WTC11 (cell line): ENCODE measurements at places on chromosomes 5 and 9.

- no peak for DNase-seq
Observed at GRCh38 chr9:15485836-15486666, 24.7 kb downstream of the PSIP1 start.

GRCh38 chr9:108517651-108518365 lies 338.0 kb downstream of the ACTL7B start:
- DNase-seq = no peak

DNA sequence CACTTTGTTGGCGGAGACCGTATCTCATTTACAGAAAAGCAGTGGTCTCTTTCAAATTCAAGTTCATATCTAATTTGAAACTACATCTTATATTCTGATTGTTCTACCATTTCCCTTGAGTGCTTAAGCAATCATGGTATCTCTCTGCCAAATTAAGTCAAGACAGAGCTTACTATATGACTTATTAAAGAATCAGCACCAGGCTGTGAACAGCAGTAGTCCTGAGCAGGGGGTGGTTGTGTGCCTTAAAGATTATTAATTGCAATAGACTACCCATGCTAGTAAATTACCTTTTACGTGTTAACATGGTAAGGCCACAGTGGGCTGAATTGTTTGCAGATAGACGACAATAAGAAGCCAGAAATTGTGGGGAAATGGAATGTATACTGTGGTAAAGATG lies 21.5 kb downstream of the SNCAIP start:
- no peak for DNase-seq

GRCh38 chr5:96432216-96433065 lies 607 bp downstream of the PCSK1 start:
- DNase-seq = peak; percentile 55

DNA sequence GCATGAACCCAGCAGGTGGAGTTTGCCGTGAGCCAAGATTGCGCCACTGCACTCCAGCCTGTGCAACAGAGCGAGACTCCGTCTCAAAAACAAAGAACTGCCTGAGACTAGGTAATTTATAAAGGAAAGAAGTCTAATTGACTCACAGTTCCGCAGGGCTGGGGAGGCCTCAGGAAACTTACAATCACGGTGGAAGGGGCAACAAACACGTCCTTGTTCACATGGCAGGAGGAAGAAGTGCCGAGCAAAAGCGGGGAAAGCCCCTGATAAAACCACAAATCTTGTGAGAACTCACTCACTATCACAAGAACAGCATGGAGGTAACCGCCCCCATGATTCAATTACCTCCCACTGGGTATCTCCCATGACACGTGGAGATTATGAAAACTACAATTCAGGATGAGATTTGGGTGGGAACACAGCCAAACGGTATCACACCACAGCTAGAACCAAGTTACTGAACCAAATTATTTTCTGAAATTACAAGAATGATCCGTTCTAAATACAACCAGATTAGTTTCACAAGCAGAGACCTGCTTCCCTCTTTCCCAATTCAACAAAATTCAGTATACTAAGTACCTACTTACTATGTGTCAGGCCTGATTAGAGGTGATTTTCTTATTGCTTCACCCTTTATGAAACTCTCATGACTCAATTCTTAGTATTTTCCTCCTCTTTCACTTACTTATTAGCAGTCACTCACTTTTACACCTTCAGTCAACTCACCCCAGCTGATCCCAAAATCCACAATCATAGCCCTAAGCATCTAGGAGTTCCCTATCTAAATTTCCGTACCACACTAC lies 8.4 kb downstream of the UBTD2 start:
- DNase-seq = no peak
